ENCODE measurements at places on chromosomes 3 and 15.

- peaks cover 7% of the 10 kb centered on the region for H3K4me1 ChIP-seq
- H3K4me3 ChIP-seq: no peak overlapping the region
- H3K27ac ChIP-seq: no peak overlapping the region
- H3K27me3 ChIP-seq: no peaks in the 10 kb centered on the region
- no peaks in the 10 kb centered on the region for H3K36me3 ChIP-seq
These were observed 303.0 kb upstream of the TPM1 start for GRCh38 chr15:62739507-62739906.

GRCh38 chr3:869734-870133, 223.1 kb upstream of the CNTN6 start:
- H3K27me3 ChIP-seq: no peaks in the 10 kb centered on the region
- no peaks in the 10 kb centered on the region for H3K4me1 ChIP-seq
- no peak for DNase-seq
- H3K4me3 ChIP-seq: no peak overlapping the region

DNA sequence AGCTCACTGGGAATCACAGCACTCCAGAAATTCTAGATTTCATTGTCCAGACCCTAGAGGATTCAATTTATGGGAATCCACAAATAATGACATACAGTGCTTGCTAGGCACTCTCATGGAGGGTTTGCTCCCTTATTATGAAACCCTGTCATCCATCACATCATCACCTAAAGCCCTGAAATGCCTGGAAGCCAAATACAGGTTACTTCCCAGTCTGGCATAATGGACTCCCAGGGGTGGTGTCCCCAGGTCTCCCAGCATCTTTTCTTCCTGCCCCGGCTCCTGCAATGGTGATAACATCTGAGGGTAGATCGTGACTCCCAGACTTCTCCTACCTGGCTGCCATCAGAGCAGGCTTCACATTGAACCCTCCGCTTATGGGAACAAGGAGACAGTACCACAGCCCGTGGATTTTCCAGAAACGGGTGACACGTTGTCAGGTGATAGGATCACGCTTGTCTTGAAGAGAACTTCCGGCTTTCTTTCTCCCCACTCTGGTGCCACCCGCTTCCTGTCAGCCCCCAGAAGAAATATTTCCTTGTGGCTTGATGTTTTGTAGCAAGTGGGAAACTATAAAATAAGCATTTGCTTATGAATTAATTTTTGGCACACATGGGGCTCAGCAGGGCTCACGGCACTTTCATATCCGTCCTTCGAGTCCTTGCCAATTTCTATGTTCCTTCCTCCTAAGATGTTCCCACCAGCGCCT, 238.7 kb upstream of the BHLHE40 start:
- no peaks in the 10 kb centered on the region for H3K27me3 ChIP-seq
- H3K27ac ChIP-seq: peak overlapping the region; percentile 83
- DNase-seq: no peak
- no peak overlapping the region for H3K4me3 ChIP-seq
- H3K4me1 ChIP-seq: peaks cover 48% of the 10 kb centered on the region

DNA sequence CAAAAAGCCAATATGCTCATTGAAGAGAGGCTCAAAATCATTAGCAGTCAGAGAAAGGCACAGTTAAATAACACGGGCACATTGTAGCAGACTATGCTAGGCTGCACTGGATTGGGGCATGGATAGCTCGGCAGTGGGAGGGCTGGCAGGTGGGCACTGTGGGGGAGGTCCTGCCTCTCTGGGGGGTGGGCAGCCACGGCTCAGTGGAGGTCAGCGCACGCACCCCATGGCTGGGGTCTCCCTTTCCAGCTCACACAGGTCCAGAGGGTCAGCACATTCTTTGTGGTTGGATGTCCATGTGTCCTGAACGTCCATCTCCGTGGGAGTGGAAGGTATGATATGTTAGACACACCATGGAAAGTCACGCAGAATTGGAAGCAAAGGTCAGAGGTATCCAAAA, 18.4 kb upstream of the MGLL start:
- no peaks in the 10 kb centered on the region for H3K27me3 ChIP-seq
- H3K4me3 ChIP-seq: no peak overlapping the region
- no peaks in the 10 kb centered on the region for H3K4me1 ChIP-seq

GRCh38 chr3:109631897-109632296, 294.6 kb upstream of the DPPA4 start:
- H3K4me3 ChIP-seq: no peak overlapping the region
- DNase-seq: no peak
- H3K27me3 ChIP-seq: no peaks in the 10 kb centered on the region

DNA sequence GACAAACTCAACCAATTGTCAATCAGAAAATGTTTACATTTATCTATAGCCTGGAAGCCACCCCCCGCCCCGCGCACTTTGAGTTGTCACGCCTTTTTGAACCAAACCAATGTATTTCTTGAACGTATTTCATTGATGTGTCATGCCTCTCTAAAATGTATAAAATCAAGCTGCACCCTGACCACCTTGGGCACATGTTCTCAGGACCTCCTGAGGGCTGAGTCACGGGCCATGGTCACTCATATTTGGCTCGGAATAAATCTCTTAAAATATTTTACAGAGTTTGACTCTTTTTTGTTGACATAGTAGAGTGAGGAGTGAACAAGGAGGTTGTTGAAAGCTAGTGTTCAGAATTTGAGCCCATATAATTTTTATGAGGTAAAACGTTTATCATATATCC, 6.5 kb downstream of the MCTP2 start:
- H3K4me3 ChIP-seq: no peak overlapping the region
- no peak for DNase-seq
- H3K27me3 ChIP-seq: no peaks in the 10 kb centered on the region
- H3K27ac ChIP-seq: no peak overlapping the region

DNA sequence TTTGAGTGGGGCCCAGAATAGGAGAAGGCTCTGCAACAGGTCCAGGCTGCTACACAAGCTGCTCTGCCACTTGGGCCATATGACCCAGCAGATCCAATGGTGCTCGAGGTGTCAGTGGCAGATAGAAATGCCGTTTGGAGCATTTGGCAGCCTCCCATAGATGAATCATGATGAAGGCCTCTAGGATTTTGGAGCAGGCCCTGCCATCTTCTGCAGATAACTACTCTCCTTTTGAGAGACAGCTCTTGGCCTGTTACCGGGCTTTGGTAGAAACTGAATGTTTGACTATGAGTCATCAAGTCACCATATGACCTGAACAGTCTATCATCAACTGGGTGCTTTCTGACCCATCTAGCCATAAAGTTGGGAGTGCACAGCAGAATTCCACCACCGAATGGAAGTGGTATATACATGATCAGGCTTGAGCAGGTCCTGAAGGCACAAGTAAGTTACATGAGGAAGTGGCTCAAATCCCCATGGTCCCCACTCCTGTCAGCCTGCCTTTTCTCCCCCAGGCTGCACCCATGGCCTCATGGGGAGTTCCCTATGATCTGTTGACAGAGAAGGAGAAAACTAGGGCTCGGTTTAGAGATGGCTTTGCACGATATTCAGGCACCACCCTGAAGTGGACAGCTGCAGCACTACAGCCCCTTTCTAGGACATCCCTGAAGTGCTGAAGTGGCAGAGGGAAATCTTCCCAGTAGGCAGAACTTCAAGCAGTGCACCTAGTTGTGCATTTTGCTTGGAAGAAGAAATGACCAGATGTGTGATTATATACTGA, 971.4 kb downstream of the MCTP2 start:
- no peaks in the 10 kb centered on the region for H3K4me1 ChIP-seq
- H3K4me3 ChIP-seq: no peak overlapping the region
- H3K36me3 ChIP-seq: no peaks in the 10 kb centered on the region
- H3K27ac ChIP-seq: no peak overlapping the region
- no peaks in the 10 kb centered on the region for H3K27me3 ChIP-seq

- no peak overlapping the region for H3K4me3 ChIP-seq
- no peaks in the 10 kb centered on the region for H3K36me3 ChIP-seq
- H3K27me3 ChIP-seq: no peaks in the 10 kb centered on the region
- DNase-seq: no peak
- no peak overlapping the region for H3K27ac ChIP-seq
These were observed 425.9 kb upstream of the ONECUT1 start for GRCh38 chr15:53216036-53216435.

DNA sequence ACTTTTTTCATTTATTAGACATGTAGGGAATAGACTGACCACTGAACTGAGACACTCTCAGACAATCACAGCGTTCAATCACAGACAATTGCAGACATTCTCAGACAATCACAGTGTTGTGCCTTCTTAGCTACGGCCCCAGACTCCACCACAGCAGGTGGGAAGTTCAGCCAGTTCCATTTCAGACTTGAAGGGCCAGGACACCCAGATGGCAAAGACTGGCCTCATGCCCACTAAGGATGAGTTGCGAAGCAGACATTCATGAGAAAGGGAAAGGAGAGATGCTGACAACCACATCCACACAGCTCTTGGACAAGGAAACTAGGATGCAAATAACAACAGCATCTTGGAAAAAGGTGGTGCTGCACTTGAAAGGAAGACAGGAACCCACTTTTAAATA, 21.9 kb upstream of the ALDH1L1 start:
- no peaks in the 10 kb centered on the region for H3K27me3 ChIP-seq
- no peak overlapping the region for H3K4me3 ChIP-seq
- DNase-seq: no peak
- no peak overlapping the region for H3K27ac ChIP-seq

GRCh38 chr15:74782259-74783071, 585 bp downstream of the CSK start:
- H3K27me3 ChIP-seq: no peaks in the 10 kb centered on the region
- H3K4me1 ChIP-seq: peaks cover 67% of the 10 kb centered on the region
- H3K27ac ChIP-seq: peak overlapping the region; percentile 78
- DNase-seq: peak; percentile 82

DNA sequence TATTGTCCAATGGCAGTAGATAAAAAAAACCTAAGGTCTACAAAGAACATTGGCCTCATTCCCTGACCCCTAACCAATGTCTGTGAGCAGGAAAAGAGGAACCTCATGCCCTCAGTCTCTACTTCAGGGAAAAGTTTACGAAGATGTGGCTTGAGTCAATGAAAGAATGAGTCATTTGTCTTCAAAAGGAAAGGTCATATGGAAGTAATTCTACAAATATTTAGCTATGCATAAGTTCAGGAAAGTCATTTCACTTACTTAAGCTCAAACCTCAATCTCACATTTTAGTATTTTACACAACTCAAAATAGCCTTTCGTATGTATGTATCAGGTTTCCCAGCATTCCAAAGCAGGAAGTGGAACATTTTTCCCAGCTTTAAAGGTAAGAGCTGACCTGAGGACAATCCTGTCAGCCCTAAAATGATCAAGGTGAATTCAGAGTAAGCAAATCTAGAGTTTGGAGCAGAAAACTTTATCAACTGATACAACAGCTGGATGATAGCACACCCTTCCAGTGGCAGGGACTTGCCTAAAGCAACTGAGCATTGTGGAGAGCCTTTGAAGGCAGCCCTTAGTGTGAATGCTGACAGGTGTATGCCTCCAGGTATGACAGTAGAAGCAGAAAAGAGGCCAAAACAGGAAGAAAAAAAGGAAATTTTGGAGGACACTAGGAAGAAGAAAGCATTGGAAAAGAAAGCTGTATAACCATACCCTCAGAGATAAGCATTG, 53.9 kb upstream of the ACKR4 start:
- H3K27ac ChIP-seq: no peak overlapping the region
- H3K4me1 ChIP-seq: no peaks in the 10 kb centered on the region
- DNase-seq: no peak
- H3K36me3 ChIP-seq: peaks cover 34% of the 10 kb centered on the region

- no peak overlapping the region for H3K4me3 ChIP-seq
- peak; percentile 5 for DNase-seq
- no peaks in the 10 kb centered on the region for H3K27me3 ChIP-seq
- no peaks in the 10 kb centered on the region for H3K36me3 ChIP-seq
- H3K4me1 ChIP-seq: peaks cover 50% of the 10 kb centered on the region
These were observed 50.6 kb downstream of the MGLL start for GRCh38 chr3:127771746-127772145.

DNA sequence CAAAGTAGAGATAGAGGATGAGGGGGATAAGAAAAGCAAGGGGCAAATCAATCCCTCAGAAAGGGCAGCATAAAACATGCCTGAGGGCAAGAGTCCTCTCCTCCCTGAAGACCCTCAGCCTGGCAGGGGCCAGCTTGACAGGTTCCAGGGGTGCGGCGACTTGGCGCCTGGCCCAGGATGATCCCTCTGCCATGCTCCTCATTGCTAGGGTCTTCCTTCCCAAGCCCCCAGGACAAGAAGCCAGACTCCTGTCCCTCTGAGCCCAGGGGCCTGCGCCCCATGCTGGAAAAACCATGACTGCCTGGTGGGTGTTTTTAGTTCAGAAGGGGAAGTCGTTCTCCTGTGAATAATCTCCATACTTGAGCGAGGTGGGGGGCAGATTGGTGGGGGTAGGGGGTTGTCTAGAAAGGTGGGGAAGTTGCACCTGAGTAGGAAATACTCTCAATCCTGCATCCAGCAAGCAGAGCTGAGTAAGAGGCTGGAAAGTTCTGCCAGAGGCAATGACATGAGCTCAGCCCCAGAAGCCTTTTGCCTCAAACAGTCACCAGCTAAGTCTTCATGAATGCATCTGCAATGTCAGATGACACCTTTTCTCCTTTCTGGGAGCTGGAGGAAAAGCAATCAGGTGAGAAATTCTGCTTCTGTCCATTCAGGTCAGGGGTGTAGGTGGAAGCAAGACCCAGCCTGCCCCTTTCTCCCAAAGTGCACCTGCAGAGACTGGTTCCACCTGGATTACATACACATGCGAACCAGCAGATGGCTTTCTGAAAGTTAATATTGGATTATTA, 18.3 kb downstream of the SLC12A8 start:
- DNase-seq: no peak
- no peaks in the 10 kb centered on the region for H3K27me3 ChIP-seq
- no peak overlapping the region for H3K27ac ChIP-seq
- H3K36me3 ChIP-seq: no peaks in the 10 kb centered on the region
- H3K4me3 ChIP-seq: no peak overlapping the region

DNA sequence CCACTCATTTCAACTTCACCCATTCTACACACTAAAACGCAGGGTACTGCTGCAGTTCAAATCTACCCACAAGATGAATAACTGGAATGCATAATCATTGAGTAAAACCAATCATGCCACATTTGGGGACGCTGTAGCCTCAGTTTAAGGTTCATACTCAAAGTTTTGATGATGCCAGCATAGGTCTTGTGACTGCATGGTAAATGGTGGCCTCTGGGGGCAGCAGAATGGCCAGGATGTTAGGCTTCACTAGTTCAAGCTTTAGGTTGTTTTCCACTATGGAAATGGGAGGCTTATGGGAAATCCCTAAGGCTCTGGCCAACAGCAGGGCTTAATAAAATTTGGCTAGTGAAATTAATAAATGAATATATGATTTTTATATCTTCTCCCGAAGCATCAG, 104.3 kb upstream of the TSC22D2 start:
- no peak overlapping the region for H3K27ac ChIP-seq
- H3K36me3 ChIP-seq: no peaks in the 10 kb centered on the region
- H3K4me1 ChIP-seq: no peaks in the 10 kb centered on the region
- DNase-seq: no peak

GRCh38 chr3:152786977-152787681, 47.8 kb upstream of the P2RY1 start:
- no peaks in the 10 kb centered on the region for H3K27me3 ChIP-seq
- no peaks in the 10 kb centered on the region for H3K36me3 ChIP-seq
- DNase-seq: no peak
- no peaks in the 10 kb centered on the region for H3K4me1 ChIP-seq
- no peak overlapping the region for H3K27ac ChIP-seq
- no peak overlapping the region for H3K4me3 ChIP-seq

- no peaks in the 10 kb centered on the region for H3K36me3 ChIP-seq
- H3K4me3 ChIP-seq: no peak overlapping the region
- no peaks in the 10 kb centered on the region for H3K4me1 ChIP-seq
- no peak for DNase-seq
- H3K27ac ChIP-seq: no peak overlapping the region
These were observed 71.5 kb upstream of the LPP start for GRCh38 chr3:188082450-188082849.

- no peaks in the 10 kb centered on the region for H3K36me3 ChIP-seq
- no peak for DNase-seq
- H3K27ac ChIP-seq: no peak overlapping the region
- no peaks in the 10 kb centered on the region for H3K27me3 ChIP-seq
- H3K4me1 ChIP-seq: no peaks in the 10 kb centered on the region
These were observed 80.9 kb upstream of the MANF start for GRCh38 chr3:51304230-51304629.
